ENCODE measurements at places on chromosomes 6 and 20.

GRCh38 chr6:45614488-45615285, 237.0 kb upstream of the SUPT3H start:
- peak; percentile 13 for DNase-seq

GRCh38 chr6:53566755-53567154, 21.9 kb upstream of the GCLC start:
- DNase-seq: no peak

- peak; percentile 84 for DNase-seq
Observed at GRCh38 chr6:21885532-21886114, 292.1 kb downstream of the SOX4 start.

- peak; percentile 22 for DNase-seq
Observed at GRCh38 chr6:53623497-53623896, 42.1 kb downstream of the KLHL31 start.

- DNase-seq: no peak
Observed at GRCh38 chr20:63568986-63569949, 4.8 kb downstream of the HELZ2 start.

- no peak for DNase-seq
Observed at GRCh38 chr20:37358366-37359150, 12.6 kb downstream of the SRC start.

DNA sequence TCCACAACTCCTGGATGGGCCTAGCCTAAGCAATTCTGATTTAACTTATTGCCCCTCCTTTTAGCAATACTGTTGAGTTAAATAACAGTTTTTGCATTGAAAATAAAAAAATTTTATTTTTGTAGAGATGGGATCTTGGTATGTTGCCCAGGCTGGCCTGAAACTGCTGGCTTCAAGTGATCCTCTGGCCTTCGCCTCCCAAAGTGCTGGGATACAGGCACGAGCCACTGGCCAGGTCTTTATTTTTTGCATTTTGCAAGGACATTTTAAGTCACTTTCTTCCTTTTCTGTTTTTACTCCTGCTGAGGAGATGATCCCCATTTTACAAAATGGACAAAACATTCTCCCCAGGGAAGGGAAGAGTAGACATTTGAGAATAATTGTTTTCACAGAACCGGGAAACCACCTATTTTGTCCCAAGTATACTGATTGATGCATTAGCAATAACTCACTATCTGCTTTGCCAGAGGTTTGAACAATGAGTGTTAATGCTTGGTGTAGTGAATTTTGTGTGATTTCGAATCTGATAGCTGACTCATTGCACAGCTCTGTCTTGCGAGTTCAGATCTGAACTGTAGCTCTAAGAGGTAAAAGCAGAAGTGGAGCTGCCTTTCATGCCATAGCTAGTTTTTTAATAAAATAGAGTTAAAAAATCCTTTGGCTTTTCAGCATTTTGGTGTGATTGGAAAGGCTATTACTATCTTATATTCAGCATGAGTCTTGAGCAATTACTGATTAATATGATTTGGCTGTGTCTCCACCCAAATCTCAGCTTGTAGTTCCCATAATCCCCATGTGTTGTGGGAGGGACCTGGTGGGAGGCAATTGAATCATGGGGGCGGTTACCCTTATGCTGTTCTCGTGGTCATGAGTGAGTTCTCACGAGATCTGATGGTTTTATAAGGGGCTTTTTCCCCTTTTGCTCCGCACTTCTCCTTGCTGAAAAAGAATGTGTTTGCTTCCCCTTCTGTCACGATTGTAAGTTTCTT, 20.9 kb downstream of the IGF2R start:
- DNase-seq: peak; percentile 50

- no peak for DNase-seq
Observed at GRCh38 chr6:36442103-36442670, 467 bp downstream of the PXT1 start.

DNA sequence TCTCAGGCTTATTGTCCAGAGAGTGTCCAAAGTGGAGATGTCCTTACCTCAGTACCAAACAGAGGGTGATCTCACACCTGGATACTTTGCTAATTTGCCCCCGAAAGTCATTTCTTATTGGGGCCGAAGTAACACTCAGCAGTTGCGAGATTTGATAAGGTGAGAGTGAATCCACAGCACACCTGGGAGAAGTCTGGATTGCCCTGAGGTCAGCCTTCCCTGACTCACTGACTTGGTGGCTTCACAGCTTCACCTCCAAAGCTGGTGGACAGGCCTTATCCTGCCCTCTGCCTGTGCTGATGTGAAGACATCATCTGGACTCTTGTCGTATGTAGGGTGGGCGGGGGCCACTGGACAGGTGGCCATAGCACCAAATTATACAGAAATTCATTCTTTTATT, 101.9 kb upstream of the ARMC2 start:
- no peak for DNase-seq

- DNase-seq: peak; percentile 38
Observed at GRCh38 chr6:34888874-34889555, at the start of gene ANKS1A. ANKS1A (plus strand) TSS chr6:34889255; CDS start chr6:34889403, 148 bp downstream.

DNA sequence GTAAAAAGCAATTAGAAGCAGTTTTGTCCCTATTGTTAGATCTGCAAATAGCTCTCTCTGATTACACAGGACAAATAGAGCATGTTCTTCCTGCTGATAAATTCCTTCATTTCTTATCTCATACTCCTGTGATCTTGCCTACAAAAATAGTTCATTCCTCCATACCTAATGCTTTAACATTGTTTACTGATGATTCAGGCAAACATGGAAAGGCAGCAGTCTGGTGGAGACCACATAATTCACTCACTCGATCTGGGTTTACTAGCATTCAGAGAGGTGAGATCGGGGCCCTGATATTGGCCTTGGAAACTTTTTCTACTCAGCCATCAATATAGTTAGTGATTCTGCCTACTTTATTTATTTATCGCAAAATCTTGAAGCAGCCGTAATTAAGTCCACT, 20.2 kb downstream of the HLA-DPA1 start:
- no peak for DNase-seq
